ENCODE measurements at places on chromosomes 11 and 22. TPM values are rescaled to one million over a fixed set of nuclear protein-coding genes. Genes with fewer than 3 reads are reported as not detected.
A peak's percentile ranks its signal among the peaks of the same experiment; 100 is the strongest.

MAPK12 gene
- total RNA-seq, result 25.6 TPM

DNA sequence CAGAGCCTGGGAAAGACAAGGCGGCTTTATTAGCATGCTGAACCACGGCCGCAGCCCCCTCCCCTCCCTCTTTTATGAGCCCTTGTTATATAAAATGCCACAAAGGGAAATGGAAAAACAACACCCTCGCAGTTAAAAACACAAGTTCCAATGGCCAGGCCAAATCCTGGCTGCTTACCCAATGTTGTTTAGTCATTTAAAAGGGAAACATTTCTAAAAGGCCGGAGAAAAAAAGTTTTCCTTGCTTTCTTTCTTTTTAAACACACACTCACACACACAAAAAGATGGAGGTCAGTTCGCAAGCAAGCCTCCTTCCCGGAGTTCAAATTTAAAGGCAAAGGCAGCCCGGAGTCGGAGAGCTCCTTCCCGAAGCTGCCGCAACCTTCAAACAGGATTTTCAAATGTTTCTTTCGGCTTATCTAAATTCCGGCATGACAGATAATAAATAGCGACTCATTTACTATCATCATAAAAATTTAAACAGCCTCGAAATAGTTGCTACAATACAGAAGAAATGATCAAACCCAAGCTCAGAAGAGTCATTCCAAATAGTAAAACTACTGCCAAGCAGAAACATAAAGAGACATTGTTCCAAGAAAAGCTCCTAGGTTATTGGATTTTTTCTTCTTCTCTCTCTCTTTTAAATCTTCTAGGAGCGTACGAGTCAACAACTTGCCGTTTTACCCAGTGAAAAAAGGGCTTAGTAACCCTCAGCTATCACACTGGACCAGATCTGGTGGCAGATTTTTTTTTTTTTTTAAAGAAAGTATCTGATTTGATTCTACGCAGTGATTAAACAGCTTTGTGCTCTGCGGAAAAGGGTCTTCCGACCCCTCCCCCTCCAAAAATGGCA, 3.5 kb downstream of the PHF21B start:
- peak; percentile 25 for DNase-seq

ARFIP2 gene
- total RNA-seq, result 29.7 TPM

DNA sequence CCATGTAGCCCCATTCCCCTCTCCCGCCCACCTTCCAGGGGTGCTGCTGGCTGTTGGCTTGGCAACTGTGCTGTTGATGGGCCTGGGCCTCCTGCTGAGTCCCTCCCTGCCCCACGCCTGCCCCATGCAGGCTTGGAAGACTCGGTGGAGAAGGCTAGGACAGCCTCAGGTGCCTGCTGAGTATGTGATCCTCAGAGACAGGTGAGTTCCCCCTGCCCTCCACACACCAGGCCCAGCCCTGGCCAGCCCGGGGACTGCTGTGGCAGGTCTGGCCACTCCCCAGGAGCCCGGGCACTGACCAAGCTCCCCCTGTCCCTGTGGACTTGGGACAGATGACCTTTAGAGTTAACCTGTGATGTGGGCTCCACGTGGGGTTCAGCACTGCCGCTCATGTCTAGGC, 20.7 kb upstream of the XKR3 start:
- no peak for DNase-seq

DNA sequence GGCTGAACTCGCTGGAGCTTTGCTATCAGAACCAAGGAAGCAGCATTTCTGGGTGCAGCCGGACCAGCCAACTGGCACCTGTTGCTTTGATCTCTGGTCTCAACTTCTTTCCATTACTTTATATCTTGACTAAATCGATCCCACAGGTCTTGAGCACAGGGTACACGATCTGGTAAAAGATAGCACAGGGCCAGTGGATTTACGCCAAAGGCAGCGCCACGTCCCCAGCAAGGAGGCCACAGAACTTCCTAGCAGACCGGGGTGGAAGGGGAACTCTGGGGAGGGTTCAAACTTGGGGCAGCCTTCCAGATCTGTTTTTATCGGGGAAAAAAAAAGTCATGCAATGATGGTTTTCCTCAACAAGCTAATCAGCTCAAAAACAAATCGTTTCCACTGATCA, 14.0 kb downstream of the VPS37C start:
- DNase-seq, result no peak

DNA sequence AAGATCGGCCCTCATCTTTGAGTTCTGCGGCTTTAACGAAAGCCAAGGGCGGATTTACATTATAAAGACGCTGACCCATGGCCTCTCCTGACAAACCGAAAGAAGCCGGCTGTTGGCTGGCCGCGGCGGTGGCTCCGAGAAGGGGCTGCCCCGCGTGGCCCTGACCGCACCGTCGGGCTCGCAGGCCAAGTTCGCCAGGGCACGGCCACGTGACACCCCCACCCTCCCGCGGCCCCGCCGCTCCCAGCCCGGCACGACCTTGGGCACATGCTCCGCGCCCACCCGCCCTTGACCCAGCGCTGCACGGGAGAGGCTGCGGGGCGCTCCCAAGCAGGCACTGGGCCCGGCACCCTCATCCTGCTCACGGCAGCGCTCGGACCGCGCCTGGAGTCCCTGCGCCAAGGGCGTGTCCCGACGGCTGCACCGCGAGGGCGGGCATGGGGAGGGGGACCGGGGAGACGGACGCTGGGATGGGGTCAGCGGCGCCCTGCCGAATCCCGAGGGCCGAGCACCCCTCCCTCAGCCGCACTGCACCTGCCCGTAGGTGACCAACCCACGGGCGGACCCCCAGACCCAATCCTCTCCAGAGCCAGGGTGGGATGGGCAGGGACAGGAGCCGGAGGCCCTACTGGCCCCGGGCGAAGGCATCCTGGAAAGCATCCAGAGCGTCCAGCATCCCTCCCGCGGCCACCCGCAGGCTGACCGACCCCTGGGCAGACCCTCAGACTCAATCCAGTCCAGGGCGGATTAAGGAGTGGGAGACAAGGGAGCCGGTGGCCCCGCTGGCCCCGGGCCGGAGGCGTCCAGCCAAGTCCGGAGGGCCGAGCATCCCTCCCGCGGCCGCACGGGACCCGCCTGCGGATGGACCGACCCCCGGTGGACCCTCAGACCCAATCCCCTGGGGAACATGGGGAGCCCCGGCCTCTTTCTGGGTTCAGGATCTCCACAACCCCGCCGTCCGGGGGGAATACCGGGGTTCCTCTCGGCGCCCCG, 759 bp downstream of the CPT1A start:
- peak; percentile 53 for DNase-seq

DNA sequence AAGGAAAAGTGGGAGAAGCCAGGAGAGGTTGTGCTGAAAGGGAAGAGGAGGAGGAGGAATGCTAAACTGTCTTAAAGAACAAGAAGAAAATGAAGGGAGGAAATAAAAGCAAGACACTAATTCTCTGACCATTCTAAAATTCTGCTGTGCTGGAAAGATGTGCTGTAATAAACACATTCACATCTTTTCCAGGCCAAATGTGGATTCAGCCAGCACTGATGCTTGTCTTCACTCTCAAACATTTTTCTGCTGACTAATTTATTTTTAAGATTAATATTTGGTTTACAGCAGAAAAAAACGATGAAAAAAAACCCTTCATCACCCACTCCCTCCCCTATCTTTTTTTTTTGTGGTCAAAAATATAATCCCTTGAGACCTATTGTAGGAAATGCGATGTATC, 223.6 kb downstream of the SWAP70 start:
- peak; percentile 59 for DNase-seq

Data from muscle of leg (tissue), 16 donors.